Mammary epithelial cell (primary cell): ENCODE measurements at places on chromosomes 5 and 9.
A peak's percentile ranks its signal among the peaks of the same experiment; 100 is the strongest.

DNA sequence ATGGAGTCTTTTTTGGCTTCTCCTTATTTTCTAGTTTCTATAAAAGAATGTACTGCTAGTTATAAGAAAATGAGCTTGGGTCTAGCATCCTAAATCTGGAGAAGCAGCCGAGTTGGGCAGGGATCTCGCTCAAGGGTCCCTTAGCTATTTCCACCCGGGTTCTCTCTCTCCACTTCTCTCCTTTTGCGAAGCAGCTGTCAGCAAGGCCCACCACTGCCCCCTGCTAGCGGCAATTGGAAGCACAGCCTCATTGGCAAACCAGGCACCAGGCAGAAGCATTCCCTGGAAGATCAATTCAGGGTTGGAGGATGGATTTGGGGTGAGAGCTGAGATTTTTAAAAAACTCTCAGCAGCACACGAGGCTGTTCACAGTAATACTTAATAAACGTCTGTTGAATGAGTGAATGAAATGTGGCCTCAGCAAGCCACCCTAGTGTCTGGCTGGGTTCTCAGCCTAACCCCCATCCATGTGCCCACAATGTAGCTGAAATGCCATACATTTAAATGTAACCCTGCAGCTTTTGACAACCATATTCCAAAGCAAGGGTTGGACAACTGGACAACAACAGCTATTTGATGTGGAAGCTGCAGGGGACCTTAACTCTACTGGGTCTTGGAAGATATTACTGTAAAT lies 34.6 kb upstream of the TNIP1 start:
- peak; percentile 32 for DNase-seq

DNA sequence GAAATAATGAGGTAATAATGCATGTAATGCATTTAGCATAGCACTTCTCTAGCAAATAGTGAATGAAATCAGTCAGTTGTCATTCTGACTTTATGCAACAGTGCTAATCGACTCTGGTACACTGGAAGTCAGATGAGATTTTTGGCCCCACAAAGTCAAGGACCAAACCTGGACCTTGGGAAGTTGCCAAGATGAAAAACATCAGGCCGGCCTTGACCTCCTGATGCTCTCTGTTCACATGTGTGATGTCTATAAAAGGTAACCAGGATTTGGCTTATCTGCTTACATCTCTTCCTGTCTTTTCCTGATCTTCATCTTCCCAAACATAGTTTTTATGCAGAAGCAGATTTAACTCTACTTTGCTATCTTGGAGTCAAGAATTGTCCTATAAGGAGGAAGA lies 39.5 kb downstream of the SLC22A5 start:
- no peak for DNase-seq

DNA sequence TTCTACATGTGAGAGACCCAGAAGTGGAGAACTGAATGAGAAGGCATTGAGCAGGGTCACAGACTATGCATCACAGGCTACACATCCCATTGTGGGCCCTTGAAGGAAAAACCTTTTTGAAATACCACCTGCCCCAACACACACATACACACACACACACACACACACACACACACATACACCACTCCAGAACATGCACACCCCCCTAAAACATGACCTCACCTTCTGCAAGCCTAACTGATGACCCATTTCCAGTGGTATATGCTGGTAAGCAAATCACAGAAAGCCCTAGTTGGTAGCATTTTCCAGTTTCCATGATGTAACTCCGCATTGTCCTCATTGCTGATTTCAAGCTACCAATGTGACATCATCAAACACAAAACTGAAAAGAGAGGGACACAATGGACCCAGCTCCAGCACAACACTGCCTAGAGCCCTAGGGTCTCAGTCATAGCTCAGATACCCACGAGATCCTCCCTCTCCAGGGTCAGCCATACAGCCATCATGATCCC lies 36.4 kb downstream of the THBS4 start:
- no peak for DNase-seq

DNA sequence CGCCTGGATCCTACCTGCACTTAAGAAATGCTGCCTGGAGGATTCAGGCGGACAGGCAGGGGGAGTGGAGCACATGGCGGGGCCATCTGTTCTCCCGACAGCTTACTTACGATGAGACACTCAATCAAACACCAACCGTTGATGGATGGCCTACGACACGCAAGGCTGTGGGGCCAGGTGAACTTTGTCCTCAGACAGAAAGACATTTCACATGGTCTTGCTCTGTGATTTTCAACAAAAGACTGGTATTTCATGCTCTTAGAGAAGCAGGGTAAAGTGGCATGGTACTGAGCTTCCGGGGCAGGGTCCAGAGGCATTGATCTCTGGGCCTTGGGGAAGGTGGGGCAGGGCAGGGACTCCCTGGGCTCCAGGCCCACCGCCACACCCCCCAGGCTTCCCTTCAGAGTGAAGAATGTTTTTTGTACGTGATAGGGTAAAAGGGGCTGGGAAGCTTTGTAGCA lies 9.1 kb upstream of the OLFM1 start:
- DNase-seq = no peak

- no peak for DNase-seq
These were observed 142.2 kb upstream of the PRLR start for GRCh38 chr5:35372482-35372881.

DNA sequence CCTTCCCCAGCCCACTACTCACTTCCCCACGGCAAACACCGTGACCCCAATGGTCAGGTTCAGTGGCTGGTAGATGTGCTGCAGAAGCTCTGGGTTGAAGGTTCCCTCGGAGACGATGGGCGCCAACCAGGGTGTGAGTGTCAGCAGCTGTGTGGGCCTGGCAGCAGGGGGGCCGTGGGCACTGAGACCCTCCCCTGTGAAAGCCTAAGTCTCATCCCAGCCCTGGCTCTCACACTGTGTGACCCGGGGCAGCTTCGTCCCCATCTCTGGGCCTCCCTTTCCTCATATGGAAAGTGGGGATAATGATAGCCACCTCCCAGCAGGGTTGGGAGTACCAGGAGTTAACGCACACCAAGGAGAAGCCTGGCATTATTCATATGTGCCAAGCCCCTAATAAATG lies 8.6 kb downstream of the GBGT1 start:
- no peak for DNase-seq

DNA sequence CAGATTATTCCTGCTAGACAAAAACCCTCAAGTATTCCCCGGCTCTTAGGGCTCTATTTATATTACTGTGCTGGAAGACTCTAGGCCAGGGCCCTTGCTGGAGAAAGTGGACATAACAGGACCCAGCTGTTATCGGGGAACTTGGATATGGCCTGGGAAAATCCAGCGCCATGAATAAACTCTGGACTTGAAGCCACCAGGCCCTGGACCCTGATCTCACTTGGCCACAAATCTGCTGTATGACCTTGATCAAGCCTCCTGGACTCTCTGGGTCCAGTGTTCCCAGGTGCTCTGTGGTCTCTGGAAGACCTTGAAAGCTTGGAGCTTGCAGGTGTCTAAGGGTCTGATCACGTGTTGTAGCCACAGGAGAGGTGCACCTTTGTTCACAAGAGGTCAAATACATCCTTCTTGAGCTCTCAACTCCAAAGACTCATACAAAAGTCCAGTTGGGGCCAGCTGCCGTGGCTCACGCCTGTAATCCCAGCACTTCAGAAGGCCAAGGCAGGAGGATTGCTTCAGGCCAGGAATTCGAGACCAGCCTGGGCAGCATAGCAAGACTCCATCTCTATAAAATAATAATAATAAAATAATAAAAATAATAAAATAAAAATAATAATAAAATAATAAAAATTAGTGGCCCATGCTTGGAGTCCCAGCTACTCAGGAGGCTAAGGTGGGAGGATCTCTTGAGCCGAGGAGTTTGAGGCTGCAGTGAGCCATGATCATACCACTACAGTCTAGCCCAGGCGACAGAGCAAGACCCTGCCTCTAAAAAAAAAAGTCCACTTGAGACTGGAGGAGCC lies 26.5 kb downstream of the COL27A1 start:
- no peak for DNase-seq

DNA sequence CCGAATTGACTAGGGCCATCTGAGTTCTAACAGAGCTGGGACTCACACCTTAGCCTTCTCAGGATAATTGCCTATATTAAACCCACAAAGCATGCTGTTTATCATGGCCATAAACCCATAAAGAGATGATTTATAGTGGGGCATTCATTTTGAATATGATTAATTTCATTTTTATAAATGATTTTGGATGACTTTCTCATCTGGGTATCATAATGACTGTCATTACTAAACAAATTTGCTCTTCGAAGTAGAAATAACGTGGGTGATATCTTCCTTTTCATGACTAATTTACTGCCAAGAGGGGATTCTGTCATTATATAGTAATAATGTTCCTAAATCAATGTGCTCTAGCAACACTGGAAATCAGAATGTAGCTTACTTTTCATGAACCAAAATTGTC lies 498.2 kb downstream of the CDH12 start:
- DNase-seq = no peak

DNA sequence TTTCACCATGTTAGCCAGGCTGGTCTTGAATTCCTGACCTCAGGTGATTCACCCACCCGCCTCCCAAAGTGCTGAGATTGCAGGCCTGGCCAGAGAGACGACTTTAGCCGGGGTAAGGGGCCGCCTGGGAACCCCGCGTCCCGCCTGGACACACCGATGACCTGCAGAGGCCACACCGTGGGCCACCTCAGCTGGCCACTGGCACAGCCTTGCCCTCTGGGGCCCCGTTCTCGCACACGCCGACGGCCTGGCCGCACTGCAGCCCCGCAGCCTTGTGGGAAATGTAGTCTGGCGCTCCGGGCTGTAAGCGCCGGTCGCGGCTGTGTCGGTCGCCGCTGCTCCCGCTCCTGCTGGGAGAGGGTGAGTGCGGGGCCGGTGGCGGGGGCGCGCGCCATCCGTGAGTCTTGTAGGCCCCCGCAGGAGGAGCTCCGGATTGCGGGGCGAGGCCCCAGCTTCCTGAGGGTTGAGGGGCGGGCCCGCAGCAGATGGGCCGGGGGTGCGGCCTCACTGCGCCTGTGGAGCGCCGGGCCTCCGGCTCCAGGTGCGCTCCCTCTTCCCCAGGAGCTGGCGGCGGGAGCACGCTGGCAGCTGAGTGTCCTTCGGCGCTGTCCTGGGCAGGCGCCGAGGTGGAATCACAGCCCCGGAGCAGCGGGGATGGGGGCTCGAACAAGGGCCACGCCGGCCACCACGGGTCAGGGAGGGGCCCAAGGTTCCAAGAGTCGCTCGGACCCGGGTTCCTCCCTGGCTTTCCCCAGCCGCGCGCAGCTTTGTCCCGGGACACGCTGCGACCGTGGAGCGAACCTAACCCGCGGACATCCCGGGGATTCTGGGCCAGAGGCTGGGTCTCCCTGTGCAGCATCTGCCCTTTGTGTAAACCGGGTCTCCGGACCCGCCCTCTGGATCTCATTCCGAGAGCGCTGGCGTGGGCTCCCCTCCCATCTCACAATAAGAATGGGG lies at the start of gene ZFP2:
ZFP2 (plus strand) TSS at position 299 of the 957 bp plus-strand sequence. CDS start 35,401 bp downstream, outside the sequence.
- peak; percentile 59 for DNase-seq

DNA sequence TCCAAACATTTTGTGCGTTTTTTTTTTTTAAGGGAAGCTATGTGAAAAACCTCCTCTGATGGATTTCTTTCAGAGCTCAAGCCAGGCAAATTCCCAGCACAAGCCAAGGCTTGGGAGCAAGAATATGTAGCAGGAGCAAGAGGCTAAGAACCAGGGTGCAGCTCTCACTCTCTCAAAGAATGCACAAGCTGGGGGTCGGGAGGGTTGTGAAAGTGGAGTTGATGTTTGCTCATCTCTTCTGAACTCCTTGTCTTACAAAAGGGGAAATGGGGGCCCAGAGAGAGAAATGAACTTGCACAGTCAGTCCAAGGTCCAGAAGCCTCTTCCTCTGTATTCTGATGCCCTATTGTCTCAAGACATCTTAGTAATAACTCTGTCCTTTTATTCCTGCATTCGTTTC lies 7.7 kb upstream of the TRAF1 start:
- DNase-seq = no peak

DNA sequence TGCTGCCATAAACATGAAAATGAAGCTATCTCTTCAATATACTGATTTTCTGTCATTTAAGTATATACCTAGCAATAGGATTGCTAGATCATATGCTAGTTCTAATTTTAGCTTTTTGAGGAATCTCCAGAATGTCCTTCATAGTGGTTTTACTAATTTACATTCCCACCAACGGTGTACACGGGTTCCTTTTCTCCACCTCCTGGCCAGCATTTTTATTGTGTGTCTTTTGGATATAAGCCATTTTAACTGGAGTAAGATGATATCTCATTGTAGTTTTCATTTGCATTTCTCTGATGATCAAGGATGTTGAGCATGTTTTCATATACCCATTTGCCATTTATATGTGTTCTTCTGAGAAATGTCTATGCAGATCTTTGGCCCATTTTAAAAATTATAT lies 446.5 kb downstream of the GABRG2 start:
- no peak for DNase-seq

DNA sequence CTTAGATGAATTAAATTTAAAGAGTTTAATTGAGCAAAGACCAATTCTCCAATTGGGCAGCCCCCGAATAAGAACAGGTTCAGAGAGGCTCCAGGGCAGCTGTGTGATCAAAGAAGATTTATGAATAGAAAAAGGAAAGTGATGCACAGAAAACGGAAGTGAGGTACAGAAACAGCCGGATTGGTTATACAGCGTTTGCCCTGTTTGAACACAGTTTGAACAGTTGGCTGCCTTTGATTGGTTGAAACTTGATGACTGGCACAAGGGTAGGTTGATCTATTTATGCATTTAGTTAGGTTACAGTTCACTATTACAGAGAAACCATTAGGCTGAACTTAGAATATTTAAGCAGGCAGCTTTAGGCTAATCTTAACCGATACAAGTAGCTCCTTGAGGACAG lies 29.5 kb downstream of the NIM1K start:
- no peak for DNase-seq

- DNase-seq = peak; percentile 29
These were observed 41.3 kb downstream of the VPS13A start for GRCh38 chr9:77218612-77219011.

DNA sequence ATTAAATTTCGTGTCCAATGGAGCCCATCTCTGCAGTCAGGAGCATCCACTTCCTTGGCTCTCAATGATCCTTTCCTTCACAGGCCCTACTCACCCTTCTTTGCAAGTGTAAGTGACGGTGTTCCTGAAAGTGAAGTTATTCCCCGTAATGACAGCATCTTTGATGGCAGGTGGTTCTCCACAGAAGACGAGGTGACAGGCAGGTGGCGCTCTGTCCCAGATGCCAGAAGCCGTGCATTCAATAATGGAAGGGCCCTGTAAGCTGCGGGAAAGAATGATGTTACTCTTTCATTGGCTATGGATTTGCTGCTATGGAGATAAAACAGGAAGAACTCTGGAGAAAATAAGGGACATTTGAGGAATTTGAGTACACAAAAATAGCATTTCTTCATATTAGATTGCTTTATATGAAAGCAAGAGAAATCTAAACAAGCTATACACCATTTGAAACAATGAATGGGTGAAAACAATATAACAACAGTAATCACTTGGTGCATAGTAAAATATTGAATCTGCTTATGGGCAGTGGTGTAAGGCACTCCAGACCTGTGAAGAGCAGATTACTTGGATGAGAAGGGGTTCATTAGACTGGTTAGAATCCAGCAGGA lies 89.9 kb upstream of the TXNDC8 start:
- DNase-seq = peak; percentile 12

- DNase-seq = no peak
These were observed 498.6 kb downstream of the CHSY3 start for GRCh38 chr5:130402906-130403305.
